ENCODE measurements at places on chromosomes 1 and 21.

DNA sequence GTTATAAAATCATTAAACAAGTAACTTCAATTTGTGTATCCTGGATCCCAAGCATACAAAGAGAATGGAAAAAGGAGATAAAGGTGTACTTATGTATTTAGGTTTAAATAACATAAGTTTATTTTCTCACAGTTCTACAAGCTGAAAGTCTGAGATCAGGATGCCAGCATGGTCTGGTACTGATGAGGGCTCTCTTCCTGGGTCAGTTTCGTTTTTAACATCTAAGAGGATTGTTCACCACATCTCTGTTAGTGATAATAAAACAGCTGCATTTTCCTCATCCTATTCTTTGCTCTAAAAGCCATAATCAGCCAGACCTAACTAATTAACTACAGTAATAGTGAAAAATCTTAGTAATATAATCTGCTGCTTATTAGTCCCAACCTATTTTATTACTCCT lies 5.2 kb downstream of the EGLN1 start:
- no peak for DNase-seq

DNA sequence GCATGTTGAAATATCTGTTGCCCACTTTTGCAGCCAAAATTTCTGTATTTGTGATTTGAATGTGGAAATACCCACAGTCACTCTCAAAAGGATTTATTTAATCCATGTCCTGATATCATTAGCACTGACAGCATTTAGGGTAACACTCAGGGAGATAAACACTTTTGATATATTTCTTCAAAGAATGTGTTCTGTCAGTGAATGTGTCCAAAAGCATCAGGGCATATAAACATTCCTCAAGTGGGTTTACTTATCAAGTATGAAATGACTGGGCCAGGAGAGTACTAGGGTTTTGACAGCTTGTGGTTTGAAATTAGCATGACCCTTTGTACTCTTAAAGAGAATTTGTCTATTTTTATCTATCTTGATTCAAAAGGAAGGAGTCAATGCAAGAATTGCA lies 1302.1 kb upstream of the ADGRL2 start:
- DNase-seq = no peak

DNA sequence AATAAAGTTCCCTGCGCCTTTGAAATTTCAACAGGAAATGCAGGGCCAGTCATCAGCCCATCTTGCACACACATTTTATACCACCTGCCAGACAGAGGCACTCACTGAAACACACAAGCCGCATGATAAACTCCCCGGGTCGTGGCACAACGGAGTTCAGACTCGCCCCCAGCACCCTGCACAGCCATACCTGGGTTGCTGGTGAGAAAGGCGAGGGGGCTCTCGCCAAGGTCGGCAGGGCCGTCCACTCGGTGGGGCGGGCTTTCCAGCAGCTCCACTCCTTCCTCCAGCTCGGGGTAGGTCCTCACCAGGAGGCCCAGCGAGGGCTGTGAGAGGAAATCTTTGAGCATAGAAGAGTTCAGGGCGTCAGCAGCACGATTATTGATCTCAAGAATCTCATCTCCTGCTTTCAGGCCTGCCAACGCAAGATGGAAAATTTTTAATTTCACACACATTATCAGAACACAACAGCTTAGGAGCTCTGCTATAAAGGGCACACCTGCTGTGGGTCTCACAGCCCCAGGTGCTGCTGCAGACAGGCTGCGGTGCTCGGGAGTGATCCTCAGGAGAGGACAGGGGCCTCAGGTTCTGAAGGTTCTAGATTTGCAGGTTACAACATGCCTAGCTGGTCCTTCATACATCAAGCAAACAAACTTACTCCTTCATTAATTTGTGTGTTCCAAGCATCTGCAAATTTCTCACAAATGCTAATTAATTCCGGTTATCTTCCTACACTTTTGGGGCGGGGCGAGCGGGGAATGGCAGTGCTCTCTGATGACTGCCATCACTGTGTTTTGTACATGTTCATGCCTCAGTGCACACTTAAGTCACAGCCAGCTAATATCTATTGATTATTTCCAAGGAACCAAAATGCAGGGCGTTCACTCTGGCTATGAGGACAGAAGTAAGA lies 144.2 kb upstream of the KRTAP19-8 start:
- DNase-seq = peak; percentile 47

- no peak for DNase-seq
These were observed 260.5 kb downstream of the KCNJ6 start for GRCh38 chr21:37655611-37656300.

DNA sequence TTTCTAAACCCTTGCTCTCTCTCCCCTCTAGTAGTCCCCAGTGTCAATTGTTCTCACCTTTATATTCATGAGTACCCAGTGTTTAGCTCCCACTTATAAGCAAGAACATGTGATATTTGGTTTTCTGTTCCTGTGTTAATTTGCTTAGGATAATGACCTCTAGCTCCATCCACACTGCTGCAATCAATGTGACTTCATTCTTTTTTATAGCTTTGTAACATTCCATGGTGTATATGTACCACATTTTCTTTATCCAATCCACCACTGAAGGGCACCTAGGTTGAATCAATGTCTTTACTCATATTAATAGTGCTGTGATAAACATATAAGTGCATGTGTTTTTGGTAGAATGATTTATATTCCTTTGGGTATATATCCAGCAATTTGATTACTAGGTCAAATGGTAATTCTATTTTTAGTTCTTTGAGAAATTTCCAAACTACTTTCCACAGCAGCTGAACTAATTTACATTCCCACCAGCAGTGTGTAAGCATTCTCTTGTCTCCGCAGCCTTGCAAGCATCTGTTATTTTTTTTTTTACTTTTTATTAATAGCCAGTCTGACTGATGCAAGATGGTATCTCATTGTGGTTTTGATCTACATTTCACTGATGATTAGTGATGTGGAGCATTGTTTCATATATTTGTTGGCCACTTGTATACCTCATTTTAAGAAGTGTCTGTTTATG lies 277.8 kb downstream of the LTN1 start:
- DNase-seq = no peak

GRCh38 chr1:15261155-15262002 lies 14.4 kb downstream of the FHAD1 start:
- peak; percentile 16 for DNase-seq

GRCh38 chr1:154773551-154773950 lies 96.5 kb downstream of the KCNN3 start:
- no peak for DNase-seq

GRCh38 chr21:39258207-39258606 lies 55.2 kb downstream of the BRWD1 start:
- no peak for DNase-seq

DNA sequence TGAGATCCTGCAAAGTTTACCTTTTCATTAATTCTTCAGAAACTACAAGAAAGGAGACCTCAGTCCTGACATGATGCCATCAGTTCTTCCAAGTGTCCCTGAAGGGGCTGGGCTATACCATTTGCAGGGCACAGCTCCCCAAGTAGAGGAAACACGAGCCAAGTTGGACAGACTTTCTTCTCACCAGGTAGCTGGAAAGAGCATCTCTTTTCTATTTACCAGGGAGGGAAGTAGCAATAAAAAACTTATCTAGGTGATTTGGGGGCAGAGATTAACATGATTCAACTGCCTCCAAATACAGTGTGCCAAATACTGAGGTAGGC lies 103.9 kb upstream of the KCND3 start:
- DNase-seq = no peak

GRCh38 chr1:171909711-171910110 lies 68.4 kb downstream of the DNM3 start:
- DNase-seq = no peak

- no peak for DNase-seq
These were observed 46.8 kb upstream of the C1orf198 start for GRCh38 chr1:230915078-230915477.

DNA sequence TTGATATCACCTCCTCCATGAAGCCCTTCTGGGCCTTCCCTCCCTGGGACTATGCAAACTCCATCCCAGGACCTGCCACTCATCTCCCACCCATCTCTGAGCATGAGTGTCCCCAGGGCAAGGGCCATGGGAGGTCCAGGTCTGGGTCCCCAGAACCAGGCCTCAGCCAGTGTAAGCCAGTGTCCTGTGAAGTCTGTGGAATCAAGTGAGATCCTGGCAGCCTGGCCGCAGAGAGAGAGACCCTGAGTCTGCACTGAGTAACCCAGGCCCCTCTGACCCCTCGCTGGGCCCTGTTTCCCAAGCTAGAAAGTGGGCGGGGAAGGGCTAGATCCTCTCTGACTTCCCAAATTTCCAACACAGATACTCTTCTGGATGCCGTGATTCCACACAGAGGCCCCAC lies 132.7 kb downstream of the DMRTB1 start:
- DNase-seq = no peak

Measured in stimulated activated CD4-positive, alpha-beta T cell treated with anti-CD3 and anti-CD28 coated beads, Interleukin-2, amount 100 ng/mL, for 48 hours (primary cell).